H4 (cell line): ENCODE measurements at places on chromosomes 5 and 9. TPM values are rescaled to one million over a fixed set of nuclear protein-coding genes. Genes with fewer than 3 reads are reported as not detected.
A peak's percentile ranks its signal among the peaks of the same experiment; 100 is the strongest.

DNA sequence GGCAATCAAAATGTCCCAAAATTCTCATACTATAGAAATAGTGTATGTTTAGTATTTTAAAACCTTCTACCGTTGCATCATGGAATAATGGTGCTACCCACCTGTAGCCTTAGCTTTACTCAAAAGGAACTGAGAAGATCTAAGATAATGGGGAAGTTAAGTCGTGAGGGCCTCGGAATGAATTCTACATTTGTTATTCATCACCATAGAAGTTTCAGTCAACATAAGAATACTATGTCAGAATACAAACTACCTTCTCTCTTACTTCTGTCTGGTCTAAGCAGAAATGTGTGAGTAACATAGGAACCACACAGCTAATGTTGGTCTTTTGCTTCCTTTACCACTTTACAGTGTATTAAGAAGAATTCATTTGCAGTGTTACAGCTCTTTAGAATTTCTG lies 43.2 kb downstream of the RFK start:
- no peak for DNase-seq

DNA sequence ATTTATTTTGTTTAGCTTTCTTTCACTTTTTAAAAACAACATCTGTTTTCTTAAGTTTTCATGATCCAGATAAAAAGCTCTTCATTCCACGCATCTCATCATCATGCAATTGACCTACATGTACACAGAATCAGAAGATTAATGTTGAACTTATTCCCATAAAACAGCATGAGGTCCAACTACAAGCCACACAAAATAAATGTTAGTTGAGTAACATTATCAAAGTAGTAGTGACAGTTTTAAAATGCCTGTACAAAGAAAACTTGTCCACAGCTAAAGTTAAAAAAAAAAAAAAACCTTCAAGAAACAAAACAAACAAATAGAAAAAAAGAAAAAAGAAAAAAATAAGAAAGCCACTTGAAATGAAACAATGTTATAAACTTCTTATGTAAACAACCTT lies 846.3 kb downstream of the TLE1 start:
- no peak for DNase-seq

The CBY3 gene
- not detected in 2 replicates for total RNA-seq

The PCDH12 gene
- total RNA-seq, result not detected in 2 replicates

DNA sequence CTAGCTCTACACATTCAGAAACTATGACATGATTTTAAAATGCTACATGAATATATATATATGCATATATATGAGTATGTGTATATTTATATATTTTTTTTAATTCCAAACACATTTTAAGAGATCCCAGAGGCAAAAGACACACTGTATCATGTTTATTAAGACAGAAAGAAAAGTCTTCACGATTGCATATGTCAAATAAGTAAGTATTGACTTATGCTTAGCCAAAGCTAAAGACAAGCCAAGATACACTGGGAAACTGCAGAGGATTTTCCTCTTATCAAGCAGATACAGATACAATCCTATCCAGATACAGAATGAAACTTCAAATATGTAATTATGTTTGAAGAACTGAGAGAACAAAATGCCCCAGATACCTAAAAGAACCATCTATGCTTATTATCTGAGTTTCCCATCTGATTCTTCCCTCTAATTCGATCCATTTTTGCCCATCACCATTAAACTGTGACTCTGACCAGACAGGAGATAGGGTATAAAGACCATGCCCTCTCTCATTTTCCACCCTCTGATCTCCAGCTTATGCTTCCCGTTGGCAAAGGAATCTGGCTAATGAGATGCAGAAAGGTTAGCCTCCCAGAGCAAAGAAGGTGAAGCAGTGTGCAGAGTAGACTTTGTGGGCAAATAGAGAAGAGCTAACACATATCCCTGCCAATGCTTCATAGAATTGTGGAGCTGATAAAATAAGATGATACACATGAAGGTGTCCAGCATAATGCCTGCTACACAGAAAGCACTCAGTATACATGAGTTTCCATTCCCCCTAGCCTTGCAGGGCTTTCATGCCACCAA lies 131.0 kb upstream of the TARS1 start:
- no peak for DNase-seq

DNA sequence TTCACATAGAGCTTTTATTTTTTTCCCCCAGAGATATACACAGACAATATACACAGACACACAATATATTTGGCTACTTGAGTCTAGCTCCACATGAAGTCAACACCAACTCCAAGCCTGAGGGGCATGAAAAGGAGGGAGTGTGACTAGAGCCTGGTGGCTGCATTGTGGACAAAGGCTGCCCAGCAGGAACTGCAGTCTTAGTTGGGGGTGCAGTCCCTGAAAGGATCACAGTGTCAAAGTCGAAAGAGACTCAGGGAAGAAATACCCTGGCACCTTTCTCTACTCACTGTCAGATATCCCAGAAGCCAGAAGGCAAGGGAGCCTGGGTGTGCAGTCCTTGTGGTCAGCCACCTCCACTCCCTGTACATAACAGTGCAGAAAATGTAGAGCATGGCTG lies 231.6 kb upstream of the RPS23 start:
- no peak for DNase-seq

- DNase-seq, result peak; percentile 5
Measured at GRCh38 chr9:13013991-13014883, 239.4 kb downstream of the LURAP1L start.

The FAM221B gene
- total RNA-seq, result not detected in 2 replicates

DNA sequence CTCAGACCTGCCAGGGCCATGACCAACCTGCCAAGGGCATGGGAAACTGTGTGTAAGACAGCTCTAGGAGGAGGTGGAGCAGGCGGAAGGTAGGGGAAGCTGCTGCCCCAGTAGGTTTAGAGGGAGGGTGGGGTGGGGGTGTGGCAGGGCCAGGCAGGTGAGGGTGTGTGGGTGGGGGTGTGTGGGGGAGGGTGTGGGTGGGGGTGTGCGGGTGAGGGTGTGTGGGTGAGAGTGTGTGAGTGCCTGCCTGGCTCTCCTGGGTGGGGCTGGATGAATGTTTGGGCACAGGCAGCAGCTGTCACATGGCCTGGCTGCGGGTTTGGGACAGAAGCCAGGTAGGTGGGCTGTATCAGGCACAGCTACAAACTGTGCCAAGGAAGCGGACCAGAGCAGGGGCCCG lies 8.8 kb upstream of the N4BP3 start:
- DNase-seq, result peak; percentile 55

DNA sequence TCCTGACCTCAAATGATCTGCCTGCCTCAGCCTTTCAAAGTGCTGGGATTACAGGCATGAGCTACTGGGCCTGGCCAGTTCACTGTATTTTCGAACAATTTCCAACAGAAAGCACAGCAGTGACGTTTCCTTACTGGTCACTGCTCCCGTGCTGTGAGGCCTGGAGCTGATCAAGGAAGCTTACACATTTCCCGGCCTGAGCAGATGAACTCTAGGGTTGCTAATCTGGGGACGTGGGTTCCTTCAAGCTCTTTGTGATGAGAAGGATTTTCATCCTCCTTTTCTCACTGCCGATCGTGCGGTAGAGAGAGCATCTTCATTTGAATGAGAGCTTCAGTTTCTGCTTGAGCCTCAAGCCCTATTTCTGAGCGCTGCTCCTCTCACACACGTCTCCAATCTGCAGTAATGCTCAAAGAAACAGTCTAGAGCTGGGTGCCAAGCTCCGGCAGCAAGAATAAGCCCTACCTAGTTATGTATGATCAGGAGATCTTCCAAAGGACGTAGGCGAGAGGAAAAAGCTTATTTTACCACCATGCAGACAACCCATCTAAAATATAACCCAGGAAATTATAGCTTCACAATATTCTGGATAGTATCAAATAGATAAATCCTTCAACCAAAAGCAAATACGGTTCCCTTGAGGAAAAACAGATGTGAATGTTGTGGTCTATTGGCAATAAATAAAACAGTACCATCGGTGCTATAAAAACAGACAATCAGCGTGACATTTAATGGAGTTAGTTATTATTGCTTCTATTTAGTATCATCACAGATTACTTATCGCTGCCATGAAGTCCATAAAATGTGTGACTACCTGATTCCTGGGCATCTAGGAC lies 7.3 kb upstream of the SPATA24 start:
- DNase-seq, result no peak

- no peak for DNase-seq
Measured at GRCh38 chr9:119369680-119370366, 588 bp upstream of the BRINP1 start.

The PTGER4 gene
- total RNA-seq, result 4.8 and 7.9 TPM in 2 replicates

DNA sequence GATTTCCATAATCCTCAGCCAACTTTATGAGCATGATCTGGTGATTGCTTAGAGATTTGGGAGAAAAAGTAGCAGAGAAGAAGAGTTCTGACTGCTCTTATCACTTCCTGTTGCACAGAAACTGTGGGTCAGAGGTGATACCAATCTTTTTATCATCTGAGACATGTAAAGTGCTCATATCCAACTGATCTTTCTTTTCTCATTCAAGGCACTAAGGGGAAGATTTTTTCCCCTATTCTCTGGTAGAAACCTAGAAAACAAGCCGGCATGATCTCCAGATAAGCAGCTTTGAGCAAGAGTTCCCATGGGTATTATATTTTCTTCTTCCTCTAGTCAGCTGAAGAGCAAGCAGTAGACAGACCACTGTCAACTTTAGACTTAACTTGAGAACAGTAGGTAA lies 29.0 kb upstream of the GPR150 start:
- DNase-seq, result no peak

GRCh38 chr9:5971740-5972139 lies 43.7 kb downstream of the RANBP6 start:
- DNase-seq, result no peak

The LCN12 gene
- total RNA-seq, result not detected in 2 replicates

GRCh38 chr5:154107756-154108155 lies 69.0 kb downstream of the MFAP3 start:
- no peak for DNase-seq
